ENCODE measurements at places on chromosomes 6 and 20.

DNA sequence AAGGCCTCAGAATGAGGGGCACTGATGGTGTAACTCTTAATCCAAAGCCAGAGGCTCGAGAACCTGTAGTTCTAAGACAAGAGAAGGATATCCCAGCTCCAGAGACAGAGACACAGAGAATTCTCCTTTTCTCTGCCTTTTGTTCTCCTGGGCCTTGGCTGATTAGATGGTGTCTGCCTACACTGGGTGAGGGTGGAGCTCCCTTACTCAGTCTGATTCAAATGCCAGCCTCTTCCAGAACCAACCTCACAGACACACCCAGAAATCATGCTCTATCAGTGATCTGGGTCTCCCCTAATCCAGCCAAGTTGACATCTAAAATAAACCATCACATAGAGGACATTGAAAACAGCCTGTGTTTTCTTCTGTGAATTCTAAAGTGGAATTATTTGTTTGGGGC is 68.0 kb upstream of the SMIM28 start:
- DNase-seq: no peak

- DNase-seq: no peak
Observed at GRCh38 chr6:49835140-49835539, 31.2 kb downstream of the CRISP1 start.

DNA sequence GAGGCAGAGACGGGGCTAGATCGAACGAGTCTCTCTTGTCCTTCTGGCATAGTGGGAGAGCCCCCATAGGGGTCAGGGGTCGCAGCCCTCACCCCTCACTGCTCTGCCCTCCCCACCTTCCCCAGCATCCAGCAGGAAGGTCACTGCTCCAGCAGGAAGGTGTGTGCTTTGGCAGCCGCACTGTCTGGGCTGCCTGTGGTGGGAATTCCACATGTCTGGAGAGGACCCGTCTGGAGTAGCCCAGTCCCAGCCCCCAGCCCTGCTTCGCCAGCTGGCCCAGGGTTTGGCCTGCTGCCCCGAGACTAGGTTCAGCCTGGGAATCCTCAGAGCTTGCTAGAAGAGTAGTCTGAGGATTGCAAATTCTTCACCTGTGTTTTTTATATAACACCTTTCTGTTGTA is 2.5 kb upstream of the R3HDML start:
- no peak for DNase-seq

DNA sequence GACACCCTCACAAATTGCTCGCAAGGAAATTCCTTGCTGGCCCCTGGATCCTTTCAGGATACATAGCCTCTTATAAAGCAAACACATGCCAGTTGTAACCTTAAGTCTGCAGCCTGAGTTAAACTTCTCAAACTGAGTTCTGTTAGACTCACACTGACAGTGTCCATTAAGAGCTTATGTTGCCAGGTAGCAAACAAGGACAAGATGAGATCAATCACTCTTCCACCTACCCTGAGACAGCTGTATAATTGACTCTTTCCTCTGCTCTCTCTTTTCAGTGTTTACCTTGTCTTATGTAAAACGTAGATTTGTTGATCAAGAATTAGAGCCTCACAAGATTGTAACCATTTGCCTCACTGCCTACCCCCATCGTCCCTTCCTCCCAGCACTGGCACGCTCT is 359.8 kb downstream of the EPM2A start:
- DNase-seq: no peak

DNA sequence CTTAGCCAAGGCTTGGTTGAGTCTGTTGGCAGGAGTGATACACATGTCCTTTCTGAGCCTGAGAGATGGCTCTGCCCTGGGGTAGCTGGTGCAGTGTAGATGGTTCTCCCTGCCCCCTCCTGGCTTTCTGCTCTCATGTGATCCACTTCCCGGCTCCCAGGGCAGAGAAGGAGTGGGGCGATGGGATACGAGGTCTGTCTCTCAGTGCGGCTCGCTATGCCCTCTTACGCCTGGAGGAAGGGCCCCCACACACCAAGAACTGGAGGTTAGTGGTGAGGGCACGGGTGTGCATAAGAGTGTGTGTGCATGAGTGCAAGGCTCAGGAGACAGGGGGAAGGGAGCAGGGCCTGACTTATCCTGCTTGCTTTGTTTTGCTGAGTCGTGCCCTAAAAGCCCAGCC is 18.8 kb downstream of the SLC12A5 start:
- DNase-seq: no peak

DNA sequence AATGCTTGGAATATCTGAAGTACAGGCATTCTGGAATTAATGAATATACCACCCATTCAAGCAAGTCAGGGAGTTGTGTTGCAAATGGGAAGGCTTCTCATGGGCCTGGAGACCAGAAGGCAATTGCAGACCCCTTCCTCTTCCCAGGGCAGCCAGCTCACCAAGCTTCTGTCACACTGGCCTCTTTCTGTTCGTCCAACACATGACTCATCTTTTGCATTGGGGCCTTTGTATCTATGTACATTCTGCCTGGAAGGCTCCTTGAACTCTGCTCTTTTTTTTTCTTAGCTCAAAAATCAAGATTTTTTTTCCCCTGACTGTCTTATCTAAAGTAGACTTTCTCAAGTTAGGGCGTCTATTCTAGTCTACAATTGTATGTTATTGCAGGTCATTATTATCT is 132.9 kb upstream of the MYLIP start:
- DNase-seq: no peak

- no peak for DNase-seq
Observed at GRCh38 chr20:19838468-19838867, 80.4 kb downstream of the RIN2 start.

DNA sequence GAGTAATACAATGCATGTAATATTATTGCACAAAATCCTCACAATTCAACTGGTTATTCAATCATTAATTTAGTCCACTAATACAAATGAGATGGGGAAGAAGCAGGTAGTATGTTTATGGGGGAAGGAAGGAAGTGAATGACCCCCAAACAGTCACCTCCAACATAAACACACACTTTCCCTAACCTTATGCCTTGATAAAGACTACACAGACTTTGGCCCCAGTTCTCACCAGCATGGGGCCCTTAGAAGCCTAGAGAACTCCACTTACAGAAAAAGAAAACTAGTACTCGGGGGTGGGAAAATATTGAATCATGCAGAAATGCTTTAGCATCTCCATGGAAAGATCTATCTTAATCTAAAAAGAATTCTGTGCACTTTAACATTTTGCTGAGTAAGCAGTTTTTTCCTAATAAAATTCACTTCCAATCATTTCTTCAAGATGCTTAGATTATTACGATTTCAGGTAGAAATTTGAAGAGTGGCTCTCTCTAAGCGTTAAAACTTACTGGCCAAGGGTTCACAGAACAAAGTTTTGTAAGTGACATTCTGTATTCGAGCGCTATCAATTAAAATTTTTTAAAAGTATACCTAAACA is 18.8 kb downstream of the ARHGAP18 start:
- no peak for DNase-seq

GRCh38 chr20:35327074-35327976 is 35.1 kb upstream of the FAM83C start:
- DNase-seq: no peak

GRCh38 chr6:156695742-156696141 is 81.4 kb upstream of the ARID1B start:
- DNase-seq: no peak

DNA sequence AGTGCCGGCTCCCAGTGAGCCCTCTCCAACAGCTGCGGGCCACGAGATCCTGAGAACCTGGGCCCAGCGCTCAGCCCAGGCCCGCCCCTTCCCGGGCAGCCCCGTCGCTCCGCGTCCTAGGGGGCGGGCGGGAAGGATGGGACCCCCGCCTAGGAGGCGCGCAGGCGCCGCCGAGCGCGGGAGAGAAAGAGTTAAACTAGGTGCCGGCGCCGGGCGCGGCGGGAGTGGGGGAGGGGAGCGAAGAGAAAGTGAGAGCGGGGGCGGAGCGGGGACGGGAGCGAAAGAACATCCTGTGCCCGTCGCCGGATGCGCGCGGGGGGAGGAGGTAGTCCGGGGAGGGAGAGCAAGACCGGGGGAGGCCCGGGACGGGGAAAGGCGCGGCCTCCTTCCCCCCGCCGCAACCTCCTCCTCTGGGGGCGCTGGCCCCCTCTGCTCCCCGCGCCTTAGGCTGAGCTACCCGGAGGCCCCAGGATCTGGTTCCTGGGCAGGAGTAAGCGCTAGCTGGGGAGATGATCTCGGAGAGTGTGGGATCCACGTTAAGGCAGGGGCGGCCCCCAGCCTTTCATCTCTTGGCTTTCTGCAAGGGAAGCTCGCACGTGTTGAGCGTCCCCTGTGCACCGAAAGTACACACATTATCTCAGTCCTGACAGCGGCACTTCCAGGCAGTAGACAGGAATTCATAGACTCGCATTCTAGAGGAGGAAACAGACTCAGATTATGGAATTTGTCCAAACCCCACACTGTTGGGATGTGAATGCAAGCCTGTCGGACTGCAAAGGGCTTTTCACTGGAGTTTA is 4.9 kb upstream of the ARMC12 start:
- DNase-seq: peak; percentile 80

- DNase-seq: no peak
Observed at GRCh38 chr6:54010340-54011276, 100.6 kb upstream of the MLIP start.

DNA sequence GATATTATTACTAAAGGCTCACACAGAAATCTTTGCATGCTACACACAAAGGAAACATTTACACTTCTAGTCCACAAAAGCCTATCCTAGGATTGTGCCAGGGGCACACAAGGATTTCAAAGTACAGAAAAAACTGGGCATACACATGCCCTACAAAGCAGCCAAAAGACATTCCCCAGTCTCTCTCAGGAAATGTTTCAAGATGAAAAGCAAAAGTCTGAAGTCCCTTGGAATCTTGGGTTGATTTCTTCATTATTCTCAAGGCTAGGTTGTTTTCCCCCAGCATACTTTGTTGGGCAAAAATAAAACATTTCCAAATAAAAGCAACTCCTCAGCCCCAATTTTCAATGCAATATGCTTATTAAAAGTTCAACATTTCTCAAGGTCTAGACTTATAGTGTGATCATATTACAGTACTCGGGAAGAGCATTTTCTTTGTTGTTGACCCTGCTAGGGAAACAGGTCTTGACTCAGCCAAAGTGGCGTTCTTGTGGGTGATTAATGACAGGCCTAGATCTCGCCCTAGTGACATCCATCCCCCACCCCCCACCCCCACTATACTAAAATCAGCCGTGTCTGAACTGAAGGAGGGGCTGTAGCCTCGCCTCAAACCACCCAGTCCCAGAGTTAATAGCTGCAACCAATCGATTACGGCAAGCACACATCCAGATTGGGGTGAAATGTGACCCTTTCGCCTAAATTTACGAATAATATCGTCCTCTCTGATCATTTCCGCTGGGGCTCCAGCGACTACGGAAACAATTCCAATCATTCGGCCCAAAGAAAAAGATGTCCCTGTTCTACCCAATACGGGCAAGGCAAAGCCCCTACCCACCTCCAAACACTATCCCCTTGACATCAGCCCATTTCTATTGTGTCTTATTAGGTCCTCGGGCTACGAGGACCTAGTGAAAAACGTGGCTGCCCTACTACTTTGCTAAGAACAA is 1.4 kb downstream of the AKIRIN2 start:
- no peak for DNase-seq

- DNase-seq: no peak
Observed at GRCh38 chr6:124294574-124295200, 491.0 kb downstream of the NKAIN2 start.

GRCh38 chr6:137122612-137123011 is 50.8 kb downstream of the IL22RA2 start:
- no peak for DNase-seq

DNA sequence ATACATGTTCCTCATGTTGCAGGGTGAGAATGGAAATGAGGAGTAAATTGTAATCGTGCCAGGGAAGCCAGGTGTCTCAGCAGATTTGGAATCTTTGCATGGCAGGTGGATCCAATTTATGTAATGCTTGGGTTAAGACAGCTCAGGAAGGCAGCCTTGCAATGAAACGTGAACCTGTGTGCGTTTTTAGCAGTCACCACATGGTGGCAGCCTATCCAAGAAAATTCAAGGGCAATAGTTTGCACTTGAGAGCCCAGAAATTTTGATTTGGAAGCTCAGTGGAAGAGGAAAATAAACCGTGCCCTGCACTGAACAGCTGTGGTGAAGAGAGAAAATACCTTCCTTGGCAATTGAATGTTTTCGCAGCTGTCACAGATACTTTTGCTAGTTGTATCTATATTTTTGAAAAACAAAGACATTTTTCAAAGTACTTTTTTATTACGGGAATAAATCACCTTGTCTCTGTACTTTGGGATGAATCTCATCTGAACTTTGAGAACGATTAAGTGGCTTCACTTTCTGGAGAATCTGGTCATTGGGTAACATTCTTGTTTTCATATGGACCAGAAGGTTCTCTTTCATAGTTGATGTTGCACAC is 26.5 kb downstream of the MTHFD1L start:
- DNase-seq: peak; percentile 75

GRCh38 chr6:137973201-137973600 is 106.1 kb downstream of the TNFAIP3 start:
- no peak for DNase-seq

GRCh38 chr20:48995589-48995988 is 50.5 kb upstream of the CSE1L start:
- DNase-seq: no peak

GRCh38 chr6:144947398-144947976 is 662.4 kb downstream of the UTRN start:
- no peak for DNase-seq

DNA sequence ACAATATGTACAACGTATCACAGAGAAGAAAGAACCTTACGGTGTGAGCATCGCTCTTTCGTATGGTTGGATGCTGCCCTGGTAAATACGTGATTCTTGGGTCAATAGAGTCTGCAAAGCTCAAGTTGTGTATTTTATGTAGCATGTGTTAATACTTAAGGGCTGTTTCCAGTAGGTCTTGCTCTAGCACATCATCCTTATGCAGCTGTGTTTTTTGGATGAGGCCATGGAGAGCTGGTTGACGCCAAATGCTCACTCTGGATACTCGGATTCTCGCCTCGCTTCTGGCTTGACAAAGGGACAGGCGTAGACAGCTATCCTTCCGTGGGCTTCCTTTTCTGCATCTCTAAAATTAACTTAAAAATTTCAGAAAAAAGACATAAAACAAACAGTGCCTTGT is 38.9 kb downstream of the SNRNP48 start:
- DNase-seq: no peak

DNA sequence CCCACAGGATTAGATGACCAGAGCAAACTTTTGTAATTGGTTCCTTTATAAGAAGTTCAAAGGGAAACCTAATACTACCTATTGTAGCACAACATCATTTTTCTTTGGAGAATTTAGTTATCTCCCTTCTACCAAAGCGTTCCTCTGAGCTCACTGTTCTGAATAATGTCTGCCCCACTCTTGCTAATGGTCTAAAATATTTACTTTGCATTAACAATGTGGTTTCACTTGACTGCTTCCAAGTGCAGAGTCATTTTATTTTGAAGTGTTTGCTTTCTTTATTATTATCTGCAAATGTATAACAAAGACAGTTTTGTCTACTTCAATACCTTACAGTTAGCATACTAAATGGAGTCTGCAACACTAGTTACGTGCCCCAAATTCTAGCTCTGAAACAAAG is 15.0 kb downstream of the TRAPPC3L start:
- no peak for DNase-seq

DNA sequence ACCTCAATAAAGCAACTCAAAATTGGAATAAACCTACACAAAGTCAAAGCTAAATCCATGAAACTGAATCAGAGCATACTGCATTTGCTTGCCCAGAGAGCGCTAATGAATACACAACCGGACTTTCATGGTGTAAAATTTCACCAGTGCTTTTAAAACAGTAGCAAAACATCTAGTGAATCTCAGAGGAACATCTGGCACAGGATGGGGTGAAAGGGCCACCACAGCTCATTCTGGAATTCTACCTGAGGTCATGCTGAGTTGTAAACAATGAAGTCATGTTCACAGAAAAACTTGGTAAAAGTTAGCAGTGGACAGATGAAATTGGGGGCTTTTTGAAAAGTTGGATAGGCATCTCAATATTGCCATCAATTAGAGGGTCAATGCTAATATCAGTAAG is 125.6 kb upstream of the STXBP5 start:
- DNase-seq: no peak
